ENCODE measurements at places on chromosomes 7 and 10.

DNA sequence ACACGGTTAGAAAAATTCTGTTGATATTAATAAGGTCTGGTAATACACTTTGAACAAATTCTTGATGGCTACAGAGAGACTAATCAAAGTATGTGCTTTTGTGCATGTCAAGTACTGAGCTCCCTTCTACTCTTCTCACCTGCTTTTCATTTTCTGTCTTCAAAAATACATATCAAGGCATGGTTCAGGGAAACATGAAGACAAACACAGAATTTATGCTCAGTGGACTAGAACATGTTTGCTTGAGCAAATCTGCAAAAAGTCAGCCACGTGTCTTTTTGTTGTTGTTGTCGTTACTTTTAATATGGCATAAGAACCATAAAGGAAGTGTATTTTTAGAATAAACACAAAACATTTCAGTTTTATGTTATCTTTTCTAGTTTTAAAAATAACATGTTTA lies 21.9 kb downstream of the CDK13 start:
- no peak for DNase-seq

- no peak for DNase-seq
Measured at GRCh38 chr7:134744569-134744968, 34.9 kb upstream of the CALD1 start.

GRCh38 chr7:73844848-73845460 lies 2.6 kb upstream of the METTL27 start:
- DNase-seq = no peak

GRCh38 chr10:102564209-102564834 lies 60.5 kb downstream of the SUFU start:
- no peak for DNase-seq

- DNase-seq = no peak
Measured at GRCh38 chr10:94521276-94522250, 24.0 kb upstream of the HELLS start.

GRCh38 chr7:5526100-5526905 lies 102.7 kb upstream of the TNRC18 start:
- DNase-seq = no peak

- no peak for DNase-seq
Measured at GRCh38 chr10:498760-499435, 190.6 kb downstream of the DIP2C start.

DNA sequence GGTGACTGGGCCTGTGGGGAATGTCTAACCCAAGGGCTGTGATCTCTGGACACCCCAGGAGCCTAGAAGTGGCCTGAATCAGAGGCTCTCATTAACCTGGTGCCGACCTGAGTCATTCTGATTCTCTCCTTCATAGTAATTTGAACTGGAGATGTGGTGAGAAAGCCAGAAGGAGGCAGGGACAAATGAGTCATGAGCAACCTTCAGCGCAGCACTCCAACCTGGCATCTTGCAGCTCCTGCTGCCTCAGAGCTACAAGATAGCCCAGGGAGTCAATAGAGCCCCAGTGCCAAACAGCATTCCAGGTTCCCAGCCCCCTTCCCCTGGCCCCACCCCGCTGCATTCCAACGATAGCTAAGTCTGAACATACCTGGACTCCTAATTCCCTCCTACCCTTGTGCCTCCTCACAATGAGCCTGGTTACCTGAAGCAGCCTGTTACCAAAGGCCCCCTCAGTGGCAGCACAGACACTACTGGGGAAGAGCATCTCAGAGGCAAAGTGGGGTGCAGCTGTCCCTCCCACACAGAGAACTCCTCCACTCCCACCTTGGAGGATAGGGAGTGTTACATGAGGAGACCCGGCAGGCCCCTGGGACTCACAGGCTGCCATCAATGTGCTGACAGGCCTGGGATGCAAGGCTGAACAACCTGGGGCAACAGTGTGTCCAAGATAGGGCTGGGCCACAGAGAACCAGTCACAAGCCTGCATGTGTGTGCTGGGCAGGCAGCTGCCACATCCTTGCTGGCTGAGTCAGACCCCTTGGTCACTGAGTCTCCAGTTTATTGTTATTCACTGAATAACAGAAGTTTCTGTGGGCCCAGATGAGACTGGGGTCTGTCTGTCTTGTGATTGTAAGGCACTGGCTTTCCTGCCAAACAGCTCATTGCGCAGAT lies 76.8 kb upstream of the LEP start:
- DNase-seq = peak; percentile 13

GRCh38 chr10:12396567-12396966 lies 47.2 kb downstream of the CAMK1D start:
- no peak for DNase-seq

DNA sequence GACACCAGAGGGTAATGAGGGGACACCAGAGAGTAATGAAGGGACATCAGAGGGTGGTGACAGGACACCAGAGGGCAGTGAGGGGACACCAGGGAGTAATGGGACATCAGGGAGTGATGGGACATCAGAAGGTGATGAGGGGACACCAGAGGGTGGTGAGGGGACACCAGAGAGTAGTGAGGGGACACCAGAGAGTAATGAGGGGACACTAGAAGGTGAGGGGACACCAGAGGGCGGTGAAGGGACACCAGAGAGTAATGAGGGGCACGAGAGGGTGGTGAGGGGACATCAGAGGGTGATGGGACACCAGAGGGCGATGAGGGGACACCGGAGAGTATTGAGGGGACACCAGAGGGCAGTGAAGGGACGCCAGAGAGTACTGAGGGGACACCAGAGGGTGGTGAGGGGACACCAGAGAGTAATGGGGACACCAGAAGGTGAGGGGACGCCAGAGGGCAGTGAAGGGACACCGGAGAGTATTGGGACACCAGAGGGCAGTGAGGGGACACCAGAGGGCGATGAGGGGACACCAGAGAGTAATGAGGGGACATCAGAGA lies 10.6 kb downstream of the NACAD start:
- DNase-seq = no peak

DNA sequence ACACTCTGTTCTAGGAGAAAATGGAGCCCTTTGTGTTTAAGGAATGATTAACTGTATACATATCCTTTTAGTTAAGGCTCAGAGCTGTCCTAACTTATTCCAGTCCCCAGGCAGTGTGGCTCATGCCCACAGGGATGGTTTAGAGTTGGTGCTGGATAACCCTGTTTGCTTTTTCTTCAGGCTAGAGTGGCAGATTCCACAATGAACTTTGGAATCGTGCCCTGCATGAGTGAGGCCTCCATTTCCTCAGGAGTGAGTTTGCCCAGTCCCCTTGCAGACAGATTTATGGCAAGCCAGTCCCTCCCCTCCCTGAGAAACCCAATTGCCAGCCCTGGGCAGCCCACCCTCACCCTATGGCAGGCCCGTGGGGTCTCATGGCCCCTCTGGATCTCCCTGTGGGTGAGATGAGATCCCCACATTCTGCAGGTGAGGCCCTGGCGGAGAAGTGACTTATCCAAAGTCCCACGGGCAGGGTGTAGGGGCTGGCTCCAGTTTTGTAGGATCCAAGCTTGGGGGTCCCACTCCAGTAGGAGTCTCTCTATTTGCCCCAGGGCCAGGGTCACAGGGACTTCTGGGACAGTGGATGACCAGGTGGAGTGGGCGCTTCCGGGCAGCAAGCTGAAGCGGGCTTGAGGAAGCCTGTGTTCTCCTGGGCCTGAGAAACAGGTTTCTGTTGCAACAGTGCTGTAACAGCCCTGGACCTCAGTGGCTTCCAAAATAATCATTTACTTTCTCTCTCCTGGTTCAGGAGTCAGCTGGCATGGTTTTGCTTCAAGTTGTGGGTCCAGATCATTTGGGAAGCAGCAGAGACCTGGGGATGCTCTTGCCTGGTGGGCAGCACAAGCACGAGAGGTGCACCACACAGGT lies 9.0 kb upstream of the COMTD1 start:
- no peak for DNase-seq

GRCh38 chr7:102191556-102192379 lies 94.9 kb upstream of the SH2B2 start:
- no peak for DNase-seq

DNA sequence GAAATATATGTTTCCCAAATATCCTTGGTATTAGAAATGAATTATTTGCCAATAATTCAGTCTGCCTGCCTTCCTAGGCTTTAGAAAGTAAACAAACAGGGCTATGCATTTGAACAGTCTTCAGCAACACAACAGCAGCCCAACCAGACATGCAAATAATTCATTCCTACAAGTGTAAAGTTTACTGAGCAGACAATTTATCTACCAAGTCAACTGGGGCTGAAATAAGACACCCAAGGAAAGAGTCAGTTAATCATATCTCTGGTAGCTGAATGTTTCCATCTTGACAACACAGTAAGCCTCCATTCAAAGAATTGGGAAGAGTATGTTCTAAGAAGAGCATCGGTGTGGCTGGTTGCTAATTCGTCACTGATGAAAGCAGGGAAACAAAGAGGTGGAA lies 38.4 kb downstream of the AIFM2 start:
- DNase-seq = no peak

DNA sequence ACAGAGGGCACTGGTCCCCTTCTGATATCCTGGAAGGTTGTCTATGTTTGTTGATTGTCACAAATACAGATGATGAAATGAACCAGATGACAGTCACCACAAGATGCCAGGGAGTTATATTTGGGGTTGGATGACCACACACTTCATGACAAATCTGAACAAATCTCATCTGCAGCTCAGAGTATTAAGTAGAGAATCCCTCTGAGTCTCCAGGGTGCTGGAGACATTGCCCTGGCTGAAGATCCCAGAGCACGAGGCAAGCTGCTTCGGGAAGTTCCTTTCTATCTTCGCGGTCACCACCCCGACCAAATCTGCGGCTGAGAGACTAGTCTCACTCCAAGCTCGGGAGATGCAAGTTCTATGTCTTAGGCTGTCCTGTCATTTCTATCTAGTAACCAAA lies 9.0 kb downstream of the DENND2A start:
- no peak for DNase-seq

DNA sequence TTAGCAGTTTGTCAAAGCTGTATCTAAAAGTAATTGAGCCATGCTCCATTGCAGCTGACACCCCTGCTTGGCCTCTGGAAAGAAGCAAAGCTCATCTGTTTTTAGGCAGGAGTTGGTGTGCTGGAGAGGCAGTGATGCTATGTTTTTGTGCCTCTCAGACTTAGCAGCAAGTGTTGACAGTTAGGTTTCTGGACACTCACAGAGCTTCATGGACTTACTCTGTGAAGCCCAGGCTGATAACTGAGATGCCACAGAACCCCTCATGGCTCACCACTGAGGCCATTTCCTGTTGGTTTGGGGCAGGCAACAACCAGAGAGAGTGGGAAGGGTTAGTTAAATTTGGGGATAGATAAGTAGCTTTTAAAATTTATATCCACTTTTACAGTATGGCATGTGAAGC lies 59.8 kb downstream of the BTAF1 start:
- no peak for DNase-seq

GRCh38 chr10:78420946-78421735 lies 387.5 kb downstream of the RPS24 start:
- no peak for DNase-seq

- DNase-seq = no peak
Measured at GRCh38 chr7:155667241-155667829, 22.9 kb downstream of the RBM33 start.

DNA sequence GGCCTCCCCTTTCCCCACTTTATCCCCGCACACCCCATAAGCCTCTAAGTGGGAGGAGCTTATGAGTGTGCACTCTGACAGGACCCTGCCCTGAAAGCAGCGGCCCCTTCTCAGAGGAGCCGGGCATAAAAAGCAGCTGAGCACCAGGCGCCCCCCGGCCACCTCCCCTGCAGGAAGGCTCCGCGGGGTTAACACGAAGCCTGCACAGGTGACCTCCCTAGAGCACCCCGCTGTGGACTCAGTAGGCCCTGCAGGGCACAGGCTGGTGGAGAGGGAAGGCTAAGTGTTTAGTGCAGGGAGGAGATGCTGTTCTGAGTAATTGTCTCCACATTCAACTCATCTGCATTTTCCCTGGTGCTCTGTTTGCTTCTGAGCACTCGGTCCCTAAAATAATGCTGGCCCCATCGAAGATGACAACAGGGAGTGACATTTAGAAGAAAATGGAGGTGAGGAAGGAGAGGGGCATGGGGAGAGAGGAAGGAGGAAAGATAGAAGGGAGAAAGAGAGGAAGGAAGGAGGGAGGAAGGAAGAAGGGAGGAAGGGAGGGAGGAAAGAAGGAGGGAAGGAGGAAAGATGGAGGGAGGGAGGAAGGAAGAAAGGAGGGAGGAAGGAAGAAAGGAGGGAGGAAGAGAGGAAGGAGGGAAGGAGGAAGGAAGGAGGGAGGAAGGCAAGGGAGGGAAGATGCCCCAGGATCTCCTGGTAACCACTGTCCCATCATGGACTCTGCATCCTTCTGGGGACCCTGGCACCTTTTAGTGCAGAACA lies 25.4 kb upstream of the CNPY1 start:
- no peak for DNase-seq

DNA sequence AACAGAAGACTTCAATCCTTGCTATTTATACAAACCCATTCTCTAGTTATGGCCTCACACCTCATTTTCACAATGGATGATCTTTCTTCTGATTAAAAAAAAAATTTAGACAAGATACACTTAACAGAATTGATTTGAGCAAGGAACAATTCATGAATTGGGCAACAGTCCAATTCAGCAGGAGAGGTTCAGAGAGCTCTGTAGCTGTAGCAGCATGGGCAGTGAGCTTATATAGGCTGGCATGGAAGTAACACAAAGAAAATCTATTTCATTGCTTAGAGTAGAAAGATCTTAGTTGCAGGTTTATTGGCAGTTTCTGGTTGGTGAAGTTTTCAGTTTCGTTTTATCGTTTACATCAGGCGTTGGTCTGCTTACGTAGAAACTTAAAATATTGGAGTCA lies 23.0 kb upstream of the LRGUK start:
- no peak for DNase-seq

DNA sequence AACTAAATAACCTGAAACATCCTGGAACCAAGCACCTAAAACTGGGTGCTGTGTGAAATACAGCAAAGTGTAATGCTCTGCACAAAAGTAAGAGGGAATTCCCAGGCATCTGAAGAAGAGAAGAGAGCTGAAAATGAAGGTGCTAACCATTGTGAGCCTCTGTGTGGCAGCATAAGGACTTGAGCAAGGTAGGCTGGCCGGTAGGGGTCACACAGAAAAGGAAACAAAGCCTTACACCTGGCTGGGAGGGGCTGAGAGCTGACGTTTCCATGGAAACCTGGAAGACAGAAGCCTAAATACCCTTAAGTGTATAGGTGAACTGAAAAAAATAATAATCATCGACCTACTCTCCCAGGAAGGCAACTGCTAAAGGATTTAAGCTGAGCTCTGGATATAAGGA lies 48.6 kb downstream of the CUL1 start:
- DNase-seq = no peak

GRCh38 chr10:125823663-125824251 lies 411 bp downstream of the BCCIP start:
- DNase-seq = peak; percentile 30

DNA sequence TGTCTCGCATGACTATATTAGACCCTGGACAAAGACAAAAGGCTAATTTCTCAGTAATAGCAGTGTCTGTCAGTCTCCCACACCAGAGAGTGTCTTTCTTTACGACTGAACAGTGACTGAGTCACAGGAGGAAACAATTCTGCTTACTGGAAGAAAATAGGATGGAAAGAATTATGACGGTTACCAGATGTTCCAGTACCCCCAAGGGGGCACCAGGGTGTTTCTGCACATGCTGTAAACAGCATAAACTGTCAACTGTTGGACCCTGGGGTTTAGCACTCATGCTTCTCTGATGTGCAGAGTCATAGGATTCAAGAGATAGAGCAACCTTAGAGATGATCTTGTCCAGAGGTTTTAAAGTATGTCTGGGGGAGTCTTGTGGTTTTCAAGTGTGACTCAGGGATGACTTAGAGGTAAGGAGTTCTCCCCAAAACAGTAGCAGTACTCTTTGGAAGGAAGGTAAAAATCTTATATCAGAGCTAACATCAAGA lies 291.7 kb downstream of the THSD7A start:
- no peak for DNase-seq

All from stimulated activated CD4-positive, alpha-beta T cell treated with anti-CD3 and anti-CD28 coated beads, Interleukin-2, amount 100 ng/mL, for 24 hours (primary cell).